ENCODE measurements at places on chromosomes 13 and 19.

GRCh38 chr19:44808463-44809371 lies at the start of gene BCAM:
Gene BCAM (plus strand): TSS chr19:44809103. CDS start chr19:44809125, 22 bp downstream.
- DNase-seq: peak; percentile 72

DNA sequence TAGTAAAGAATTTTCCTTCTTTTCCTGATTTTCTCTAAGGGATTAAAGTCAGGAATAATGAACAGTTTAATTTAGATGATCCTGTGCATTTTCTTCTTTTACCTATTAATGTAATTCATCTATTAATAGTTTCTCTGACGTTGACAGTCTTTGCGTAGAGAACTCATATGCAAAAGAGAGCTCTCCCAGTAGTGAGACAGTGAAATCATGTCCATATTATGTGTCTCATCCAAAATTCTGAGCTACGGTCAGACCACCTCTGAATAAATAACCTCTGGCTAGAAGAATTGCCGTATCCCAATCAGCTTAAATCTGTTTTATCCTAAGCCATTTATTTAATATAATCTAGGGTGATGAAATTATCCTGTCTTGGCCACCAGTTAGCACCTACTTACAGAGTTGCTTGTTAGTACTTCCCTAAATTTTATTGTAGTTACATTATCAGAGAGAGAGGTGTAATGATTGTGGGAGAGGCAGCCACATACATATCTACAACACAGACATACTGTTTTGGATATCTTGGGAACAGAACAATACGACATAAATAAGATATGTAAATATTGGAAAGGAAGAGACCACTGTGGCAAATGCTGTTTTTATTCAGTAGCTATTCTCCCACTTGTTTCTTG lies 30.7 kb downstream of the PDS5B start:
- no peak for DNase-seq

- DNase-seq: no peak
These were observed 48.8 kb downstream of the TPT1 start for GRCh38 chr13:45292176-45292575.

- DNase-seq: no peak
These were observed 9.4 kb upstream of the DPY19L3 start for GRCh38 chr19:32396046-32396652.

- DNase-seq: no peak
These were observed 117.7 kb downstream of the PTPRS start for GRCh38 chr19:5222821-5223321.

GRCh38 chr19:8684001-8684902 lies 14.3 kb downstream of the ACTL9 start:
- no peak for DNase-seq

- no peak for DNase-seq
These were observed at the start of gene P2RY11 for GRCh38 chr19:10111405-10111811. Gene P2RY11 (plus strand): TSS chr19:10111693. CDS start chr19:10111722, 29 bp downstream.

- no peak for DNase-seq
These were observed 39.3 kb upstream of the KCTD4 start for GRCh38 chr13:45240143-45240542.

DNA sequence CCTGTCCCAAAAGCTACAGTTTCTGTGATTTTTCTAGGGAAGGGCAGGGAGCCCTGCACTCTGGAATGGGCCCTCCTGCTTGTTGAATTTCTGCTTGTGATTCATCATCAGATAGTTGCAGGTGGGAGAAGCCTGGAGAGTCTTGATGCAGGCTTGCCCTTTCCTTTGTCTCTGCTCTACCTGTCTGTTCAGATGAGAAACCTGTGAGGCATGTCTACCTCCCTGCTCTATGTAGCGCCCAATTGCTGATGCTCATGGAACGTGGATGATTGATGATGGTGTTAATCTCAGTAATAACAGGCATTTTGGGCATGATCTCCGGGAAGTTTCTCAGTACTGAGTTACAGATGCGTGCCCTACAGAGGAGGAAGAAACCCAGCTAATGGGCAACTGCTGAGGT lies 10.9 kb upstream of the CBY2 start:
- DNase-seq: no peak

GRCh38 chr19:47095476-47096099 lies 18.0 kb downstream of the ZC3H4 start:
- peak; percentile 53 for DNase-seq

GRCh38 chr19:3660493-3661219 lies 34.1 kb upstream of the CACTIN start:
- DNase-seq: no peak

GRCh38 chr19:12090807-12091206 lies 26.3 kb downstream of the ZNF844 start:
- peak; percentile 68 for DNase-seq

GRCh38 chr19:42271861-42272534 lies 2.9 kb downstream of the CIC start:
- no peak for DNase-seq

DNA sequence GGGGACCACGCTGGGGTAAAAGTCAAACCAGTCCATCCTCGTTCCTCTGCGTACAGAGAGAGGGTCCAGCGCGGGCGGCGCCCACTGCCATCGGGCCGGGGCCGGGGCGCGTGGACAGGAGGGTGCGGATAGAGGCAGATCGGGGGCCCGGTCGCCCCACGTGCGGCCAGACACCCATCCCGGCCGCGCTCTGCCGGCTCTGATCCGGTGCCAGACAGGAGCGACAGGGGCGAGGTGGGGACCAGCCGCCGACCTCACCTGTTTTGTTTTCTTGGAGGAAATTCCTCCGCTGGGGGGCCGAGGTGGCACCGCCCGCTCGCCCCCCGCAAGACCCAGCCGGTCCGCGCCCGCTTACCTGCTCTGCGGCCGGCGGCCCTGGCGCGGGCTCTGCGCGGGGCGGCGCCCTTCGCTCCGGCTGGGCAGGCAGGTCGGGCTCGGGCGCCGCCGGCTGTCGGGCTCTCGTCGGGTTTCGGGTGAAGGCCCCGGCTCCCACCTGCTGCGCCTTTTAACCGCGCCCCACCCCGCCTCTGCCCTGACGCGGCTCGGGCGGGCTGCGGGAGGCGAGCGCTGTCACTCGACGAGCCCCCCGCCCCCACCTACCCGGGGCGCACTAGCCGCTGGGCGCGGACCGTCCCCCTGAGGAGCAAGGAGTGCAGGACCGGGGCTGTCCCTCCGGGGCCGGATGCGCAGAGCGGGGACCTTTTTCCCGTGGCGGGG lies at the start of gene GJB6:
Gene GJB6 (minus strand): TSS at position 481 of the 717 bp plus-strand sequence. CDS start 8,839 bp downstream, outside the sequence.
- no peak for DNase-seq

- no peak for DNase-seq
These were observed 30.0 kb downstream of the DCLK1 start for GRCh38 chr13:36101157-36101556.

- DNase-seq: no peak
These were observed 30.2 kb upstream of the UBE2L5 start for GRCh38 chr13:30391956-30392680.

DNA sequence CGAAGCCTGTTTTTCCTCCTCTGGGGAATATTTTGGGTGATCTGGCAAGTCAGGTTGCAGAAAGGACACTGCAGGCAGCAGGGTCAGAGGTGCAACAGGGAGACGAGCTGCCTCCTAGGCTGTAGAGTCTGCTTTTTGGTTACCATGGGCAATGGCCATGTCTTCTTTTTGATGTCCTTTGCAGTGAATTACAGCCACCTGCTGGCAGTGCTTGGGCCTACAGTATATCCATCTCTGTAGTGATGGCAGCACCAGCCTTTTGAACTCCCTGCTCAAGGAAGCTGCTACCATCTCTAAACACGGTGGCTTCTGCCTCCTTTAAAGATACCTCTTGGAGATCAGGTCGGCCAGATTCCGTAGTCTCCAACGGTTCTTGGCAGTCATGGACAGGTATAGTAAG lies 73.9 kb downstream of the WTIP start:
- peak; percentile 13 for DNase-seq

- DNase-seq: no peak
These were observed 220.4 kb downstream of the VWA8 start for GRCh38 chr13:41740479-41740878.

GRCh38 chr13:75165543-75166230 lies 316.3 kb downstream of the TBC1D4 start:
- peak; percentile 35 for DNase-seq

DNA sequence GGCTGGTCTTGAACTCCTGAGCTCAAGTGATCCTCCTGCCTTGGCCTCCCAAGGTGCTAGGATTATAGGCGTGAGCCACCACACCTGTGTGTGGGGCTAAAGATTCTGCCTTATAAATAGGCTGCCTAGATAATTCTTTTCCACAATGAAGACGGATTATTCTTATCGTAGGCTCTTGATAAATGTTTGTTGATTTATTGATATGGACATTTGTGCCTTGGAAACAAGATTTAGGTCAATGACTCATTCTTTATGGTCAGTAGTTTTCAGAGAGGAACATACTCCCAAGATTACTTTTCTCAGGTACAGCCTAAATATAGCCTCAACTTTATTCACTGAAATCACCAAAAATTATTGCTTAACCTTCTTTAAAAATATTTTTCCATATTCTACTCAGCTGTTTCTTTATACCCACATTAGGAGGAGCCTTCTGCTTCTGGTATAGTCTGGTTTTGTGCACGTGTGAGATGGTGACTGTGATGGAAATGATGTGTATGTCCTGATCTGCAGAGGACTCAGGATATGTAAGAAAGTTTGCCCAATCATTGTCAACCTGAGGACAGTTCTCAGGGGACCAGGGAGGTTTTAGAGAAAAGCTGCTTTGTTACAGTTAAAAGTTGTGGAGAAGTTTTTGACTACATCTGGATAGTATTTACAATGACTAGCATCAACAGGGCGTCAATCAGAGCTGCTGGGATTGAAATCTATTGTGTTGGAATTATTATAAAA lies 208.9 kb downstream of the DNAJC15 start:
- DNase-seq: no peak

Data from fibroblast of villous mesenchyme (primary cell).